Muscle of arm (tissue), 14 donors: ENCODE measurements at places on chromosomes 1 and 21.

- no peak for DNase-seq
Measured at GRCh38 chr21:35860189-35860869, 200.0 kb downstream of the SETD4 start.

DNA sequence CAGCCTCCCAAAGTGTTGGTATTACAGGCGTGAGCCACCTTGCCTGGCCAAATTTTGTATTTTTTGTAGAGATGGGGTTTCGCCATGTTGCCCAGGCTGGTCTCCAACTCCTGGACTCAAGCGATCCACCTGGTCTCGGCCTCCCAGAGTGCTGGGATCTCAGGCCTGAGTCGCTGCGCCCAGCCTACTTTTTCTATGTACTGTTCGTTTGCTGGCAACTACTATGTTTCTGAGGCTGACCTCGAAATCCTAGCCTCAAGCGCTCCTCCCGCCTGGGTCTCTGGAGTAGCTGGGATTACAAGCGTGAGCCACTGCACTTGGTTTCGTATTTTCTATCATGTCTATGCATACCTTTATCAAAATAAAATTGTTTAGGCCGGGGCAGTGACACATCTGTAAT, 675 bp upstream of the TEKT2 start:
- DNase-seq = no peak

GRCh38 chr1:200877010-200877409, 4.2 kb downstream of the GPR25 start:
- no peak for DNase-seq

DNA sequence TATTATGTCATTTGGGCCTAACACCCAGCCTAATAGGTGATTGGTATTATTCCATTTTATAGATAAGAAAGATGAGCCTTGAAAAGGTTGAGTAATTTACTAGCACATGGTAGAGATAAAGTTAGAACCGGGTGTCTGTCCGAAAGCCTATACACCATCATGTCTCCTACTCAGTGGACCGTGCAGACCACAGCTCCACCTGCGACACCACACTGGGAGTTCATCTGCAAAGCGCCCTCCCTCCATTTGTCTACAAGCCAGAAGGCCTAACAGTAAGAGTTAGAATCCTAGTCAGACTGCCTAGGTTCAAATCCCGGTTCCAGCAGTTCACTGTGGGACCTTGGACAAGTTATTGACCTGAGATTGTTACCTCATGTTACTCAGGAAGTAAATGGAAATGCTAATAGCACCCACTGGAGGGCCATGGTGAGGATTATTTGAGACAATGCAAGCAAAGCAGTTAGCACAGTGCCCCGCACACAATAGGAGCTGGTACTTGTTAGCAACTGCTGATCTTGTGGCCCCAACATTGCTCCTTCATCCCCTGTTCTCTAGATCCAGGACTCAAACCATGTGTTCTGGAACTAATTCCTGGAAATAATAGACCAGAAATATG, 20.5 kb downstream of the ARMH1 start:
- DNase-seq = no peak

GRCh38 chr1:157523774-157524493, 28.4 kb downstream of the FCRL5 start:
- no peak for DNase-seq

GRCh38 chr1:50605186-50605875, 182.1 kb upstream of the DMRTA2 start:
- DNase-seq = no peak

- DNase-seq = no peak
Measured at GRCh38 chr21:33020558-33021100, 5.1 kb upstream of the OLIG2 start.

DNA sequence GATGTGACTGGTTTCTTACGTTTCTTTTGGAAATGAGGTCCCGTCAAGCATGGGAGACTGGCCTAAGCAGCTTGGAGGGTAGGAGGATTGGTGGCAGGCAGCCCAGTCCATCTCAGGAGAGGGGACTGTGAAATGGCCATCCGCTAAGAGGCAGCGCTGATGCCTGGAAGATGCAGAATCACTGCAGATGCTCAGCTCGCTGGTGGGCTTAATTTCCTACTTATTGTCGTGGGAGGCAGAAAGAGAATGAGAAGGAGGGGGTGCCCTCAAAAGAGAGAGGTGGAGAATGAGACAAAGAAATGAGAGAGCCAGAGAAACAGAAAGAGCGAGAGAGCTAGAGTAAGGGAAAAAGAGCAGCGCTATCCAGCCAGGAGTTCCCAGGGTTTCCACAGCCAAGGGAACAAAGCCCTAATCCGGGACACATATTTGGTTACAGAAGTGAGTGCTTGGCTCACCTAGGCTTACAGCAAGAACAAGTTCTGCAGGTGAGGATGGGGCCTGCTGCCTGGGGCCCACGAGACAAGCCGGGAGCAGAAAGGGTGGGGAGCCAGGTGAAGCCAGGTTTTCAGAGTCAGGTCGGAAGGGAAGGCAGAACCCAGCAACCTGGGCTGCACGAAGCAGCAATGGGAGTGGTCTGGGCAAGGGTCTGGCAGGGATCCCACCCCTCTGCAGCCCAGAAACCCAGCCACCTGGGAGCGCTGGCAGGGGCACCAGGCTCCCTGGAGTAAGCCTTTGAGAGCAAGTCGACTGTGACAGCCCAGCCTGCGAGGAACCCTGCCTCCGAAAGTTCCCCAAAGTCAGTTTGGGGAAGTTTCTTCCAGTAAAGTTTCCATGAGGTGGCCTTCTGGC, 5.8 kb downstream of the ECE1 start:
- DNase-seq = no peak
